ENCODE measurements at places on chromosomes 11 and 22. TPM values are rescaled to one million over a fixed set of nuclear protein-coding genes. Genes with fewer than 3 reads are reported as not detected.

GRCh38 chr22:22417495-22418162, 90.9 kb downstream of the ZNF280B start:
- no peak overlapping the region for H3K27ac ChIP-seq
- no peak for DNase-seq
- no peaks in the 10 kb centered on the region for H3K36me3 ChIP-seq

DNA sequence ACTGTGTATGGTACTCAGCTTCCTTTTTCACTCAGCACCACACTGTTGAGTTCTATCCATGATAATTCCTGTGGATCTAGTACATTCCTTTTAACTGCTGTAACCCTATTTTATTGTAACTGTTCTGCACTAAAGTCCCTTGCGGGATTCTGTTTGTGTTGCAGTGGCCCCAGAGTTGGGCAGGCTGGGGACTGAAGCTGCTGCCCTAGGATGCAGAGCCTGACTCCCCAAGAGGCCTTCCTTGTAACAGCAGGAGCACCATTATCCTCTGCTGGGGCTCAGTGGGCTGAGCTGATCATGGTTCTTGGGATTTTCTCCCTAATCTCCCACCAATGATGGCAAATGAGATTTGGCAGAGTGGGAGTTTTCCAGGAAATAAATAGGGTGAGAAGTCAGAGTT, 77.7 kb downstream of the CABIN1 start:
- no peak overlapping the region for H3K27ac ChIP-seq
- no peak for DNase-seq
- no peaks in the 10 kb centered on the region for H3K27me3 ChIP-seq
- no peaks in the 10 kb centered on the region for H3K4me1 ChIP-seq
- no peak overlapping the region for H3K4me3 ChIP-seq

DNA sequence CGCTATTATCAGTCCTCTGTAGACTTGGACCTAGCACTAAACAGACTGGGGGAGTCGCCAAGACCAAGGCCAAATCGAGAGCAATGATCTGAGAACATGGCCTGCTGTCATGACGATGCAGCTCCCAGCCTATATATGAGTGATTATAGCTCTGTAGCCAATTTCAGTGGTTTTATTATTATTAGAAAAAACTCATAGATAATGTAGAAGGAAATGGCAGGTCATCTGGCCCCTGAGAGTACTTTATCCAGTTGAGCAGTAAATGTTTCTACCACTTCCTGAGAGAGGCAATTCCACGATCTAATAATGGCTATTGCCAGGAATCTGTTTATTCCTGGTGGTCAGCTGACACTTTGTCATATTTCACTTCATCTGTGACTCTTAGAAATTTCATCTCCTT, 666.7 kb downstream of the OPCML start:
- no peaks in the 10 kb centered on the region for H3K27me3 ChIP-seq
- no peak overlapping the region for H3K27ac ChIP-seq
- no peak overlapping the region for H3K4me3 ChIP-seq
- no peak for DNase-seq
- no peaks in the 10 kb centered on the region for H3K36me3 ChIP-seq

GRCh38 chr11:134417871-134418840, 6.1 kb upstream of the B3GAT1 start:
- no peak overlapping the region for H3K4me3 ChIP-seq
- DNase-seq, result no peak
- H3K4me1 ChIP-seq, result peaks cover under 1% of the 10 kb centered on the region
- H3K27me3 ChIP-seq, result no peaks in the 10 kb centered on the region
- H3K27ac ChIP-seq, result no peak overlapping the region

DNA sequence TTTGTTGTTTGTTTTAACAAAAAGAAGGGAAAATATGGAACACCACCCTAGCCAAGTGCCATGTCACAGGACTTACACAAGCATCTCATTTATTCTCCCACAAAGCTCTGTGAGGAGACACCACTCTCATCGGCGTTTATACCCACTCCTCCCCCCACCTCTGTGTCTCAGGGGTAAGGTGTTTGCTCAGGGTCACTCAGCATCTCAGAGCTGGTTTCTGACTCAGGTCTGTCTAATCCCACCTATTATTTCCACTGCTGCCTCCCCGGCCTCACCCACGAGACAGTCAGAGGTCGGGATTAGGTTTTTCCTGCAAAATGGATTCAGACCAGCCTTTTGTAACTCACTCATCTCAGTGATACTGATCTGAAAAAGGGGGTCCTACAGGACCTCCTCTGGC, 786.0 kb downstream of the OPCML start:
- DNase-seq, result no peak
- no peaks in the 10 kb centered on the region for H3K4me1 ChIP-seq
- no peaks in the 10 kb centered on the region for H3K36me3 ChIP-seq
- H3K27ac ChIP-seq, result no peak overlapping the region
- H3K27me3 ChIP-seq, result no peaks in the 10 kb centered on the region

TNNI2 gene
- polyA plus RNA-seq, result not detected

PDXP gene
- polyA plus RNA-seq, result 7.1 TPM

Measured in CD4-positive, alpha-beta memory T cell (primary cell).